Transverse colon (tissue), 4 donors: ENCODE measurements at places on chromosomes 3 and 15. TPM values are rescaled to one million over a fixed set of nuclear protein-coding genes. Genes with fewer than 3 reads are reported as not detected.

DNA sequence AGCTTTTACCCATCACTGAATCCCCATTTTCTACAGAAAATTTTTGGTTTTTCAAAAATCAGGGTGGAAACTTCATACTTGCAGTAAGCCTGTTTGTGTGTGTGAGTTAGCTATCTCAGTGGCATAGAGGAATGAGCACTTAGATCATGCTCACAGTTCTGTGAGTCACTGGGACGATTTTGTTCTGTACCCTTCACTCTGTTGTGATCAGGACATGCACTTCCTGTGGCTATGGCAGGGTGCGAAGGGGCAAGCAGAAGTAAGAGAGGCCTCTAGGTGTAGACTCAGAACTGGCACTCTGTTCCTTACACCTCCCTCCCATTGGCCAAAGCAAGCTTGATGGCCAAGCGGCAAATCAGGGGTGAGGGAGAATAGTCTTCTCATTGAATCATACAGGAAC, 11.6 kb downstream of the NIPA2 start:
- H3K27me3 ChIP-seq = no peaks in the 10 kb centered on the region
- H3K4me1 ChIP-seq = no peaks in the 10 kb centered on the region
- no peaks in the 10 kb centered on the region for H3K36me3 ChIP-seq

GRCh38 chr3:87822563-87822962, 236.2 kb downstream of the CGGBP1 start:
- no peak overlapping the region for H3K4me3 ChIP-seq
- DNase-seq = no peak
- H3K27ac ChIP-seq = no peak overlapping the region
- H3K36me3 ChIP-seq = no peaks in the 10 kb centered on the region
- no peaks in the 10 kb centered on the region for H3K27me3 ChIP-seq
- no peaks in the 10 kb centered on the region for H3K4me1 ChIP-seq

The CCDC13 gene
- total RNA-seq = 4.0 TPM

- no peak overlapping the region for H3K4me3 ChIP-seq
- no peaks in the 10 kb centered on the region for H3K27me3 ChIP-seq
- H3K27ac ChIP-seq = peak overlapping the region; percentile 58
- peaks cover 43% of the 10 kb centered on the region for H3K4me1 ChIP-seq
Measured at GRCh38 chr15:71294911-71295602, 179.8 kb downstream of the THSD4 start.

The TNFAIP8L3 gene
- total RNA-seq = 6.8 TPM

The HRG gene
- not detected for total RNA-seq

GRCh38 chr15:70906842-70907241, 14.2 kb downstream of the LRRC49 start:
- no peak overlapping the region for H3K27ac ChIP-seq
- H3K4me3 ChIP-seq = no peak overlapping the region
- no peak for DNase-seq
- H3K27me3 ChIP-seq = no peaks in the 10 kb centered on the region
- no peaks in the 10 kb centered on the region for H3K4me1 ChIP-seq
- peaks cover 17% of the 10 kb centered on the region for H3K36me3 ChIP-seq
